ENCODE measurements at places on chromosomes 11 and 22.

GRCh38 chr11:74992852-74993251, 4.1 kb downstream of the NEU3 start:
- no peak for DNase-seq

DNA sequence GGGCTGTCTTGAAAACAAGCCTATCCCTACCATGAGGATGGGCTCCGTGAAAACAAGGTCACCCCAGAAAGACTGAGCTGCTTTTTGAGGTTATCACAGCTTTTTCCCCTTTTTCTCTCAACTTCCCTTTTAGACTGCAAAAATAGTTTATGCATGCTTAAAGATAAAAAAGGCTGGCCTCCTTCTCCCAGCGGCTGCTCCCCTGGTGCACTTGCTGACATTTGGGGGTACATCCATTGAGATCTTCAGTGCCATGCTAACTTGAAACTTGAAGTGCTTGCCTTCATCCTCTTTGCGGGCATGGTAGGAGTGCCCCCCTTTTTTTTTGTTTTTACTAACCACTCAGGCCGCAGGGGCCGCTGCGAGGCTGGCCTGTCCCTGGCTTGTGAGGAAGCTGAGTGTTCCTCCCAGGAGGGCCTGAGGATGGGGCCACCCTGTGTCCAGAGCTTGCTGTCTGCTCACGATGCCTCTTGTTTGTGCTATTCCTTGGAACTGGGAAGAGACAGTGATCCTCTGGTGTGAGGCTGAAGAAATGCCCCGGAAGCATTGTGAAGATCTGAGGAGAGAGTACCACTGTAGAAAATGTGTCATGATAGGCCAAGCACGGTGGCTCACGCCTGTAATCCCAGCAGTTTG, 2.2 kb downstream of the TANGO2 start:
- no peak for DNase-seq

DNA sequence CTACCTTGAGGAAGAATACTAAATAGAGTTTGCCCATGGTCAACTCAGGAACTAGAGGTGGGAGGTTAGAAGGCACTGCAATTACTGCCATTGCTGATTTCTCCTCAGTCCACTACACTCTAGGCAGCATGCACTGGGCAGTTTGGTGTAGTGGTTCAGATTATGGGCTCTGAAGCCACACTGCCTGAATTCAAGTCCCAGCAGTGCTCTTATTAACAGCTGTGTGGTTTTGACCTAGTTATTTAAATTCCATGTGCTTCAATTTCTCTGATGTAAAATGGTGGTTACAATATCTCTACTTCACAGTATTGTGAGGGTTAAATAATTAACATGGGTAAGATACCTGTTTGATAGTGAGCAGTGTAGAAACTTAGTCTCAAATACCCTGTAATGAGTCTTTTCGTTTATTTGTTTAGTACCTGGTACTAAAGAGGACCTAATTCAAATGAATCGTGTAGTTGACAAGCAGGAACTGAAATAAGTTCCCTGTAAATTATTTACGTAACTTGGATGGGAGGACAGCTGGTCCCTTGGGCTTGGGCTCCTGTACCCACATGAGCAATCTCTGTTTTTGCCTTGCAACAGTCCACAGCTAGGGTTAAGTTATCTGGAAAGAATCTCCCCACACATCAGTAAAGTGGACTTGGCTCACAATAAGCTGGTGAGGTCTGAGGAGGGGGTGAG, 17.8 kb downstream of the PRR5L start:
- DNase-seq, result no peak

GRCh38 chr11:27608951-27609350, 91.3 kb downstream of the BDNF start:
- no peak for DNase-seq

DNA sequence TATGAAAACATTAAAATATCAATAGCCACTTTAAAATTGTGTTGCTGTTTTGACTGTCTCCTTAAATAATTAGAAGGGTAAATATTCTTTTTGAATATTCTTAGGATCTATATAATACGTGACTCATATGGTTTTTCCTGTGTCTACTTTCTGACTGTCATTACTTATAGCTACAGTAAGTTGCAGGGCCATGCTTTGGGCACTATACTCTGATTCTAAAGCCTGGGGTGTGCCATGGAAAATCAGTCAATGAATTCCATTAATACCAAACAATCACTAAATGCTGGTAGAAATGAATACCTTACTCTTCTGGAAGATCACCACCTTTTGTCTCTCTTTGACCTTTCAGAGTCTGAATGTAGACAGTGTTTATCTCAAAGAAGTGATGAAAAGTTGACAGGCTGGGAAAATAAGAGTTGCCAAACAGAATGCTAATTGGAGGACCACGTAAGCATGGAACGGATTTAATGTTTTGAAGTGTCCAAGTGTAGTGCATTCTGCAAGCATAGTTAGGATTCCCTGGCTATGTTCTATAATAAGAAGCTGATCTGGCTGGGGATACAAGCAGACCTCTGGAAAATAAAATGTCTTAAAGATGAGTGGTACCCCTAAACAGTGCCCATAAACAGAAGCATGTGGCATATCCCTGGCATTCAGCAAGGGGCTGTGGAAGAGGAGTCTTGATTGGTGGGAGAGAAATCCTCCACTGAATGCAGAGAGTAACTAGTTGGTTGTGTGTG, 16.8 kb downstream of the LUZP2 start:
- DNase-seq, result no peak

- no peak for DNase-seq
These were observed 102.4 kb upstream of the SORL1-AS1 start for GRCh38 chr11:121555121-121555520.

- DNase-seq, result no peak
These were observed 34.7 kb downstream of the USP47 start for GRCh38 chr11:11876458-11876857.

GRCh38 chr11:86383041-86383955, 8.6 kb downstream of the CCDC81 start:
- DNase-seq, result no peak

DNA sequence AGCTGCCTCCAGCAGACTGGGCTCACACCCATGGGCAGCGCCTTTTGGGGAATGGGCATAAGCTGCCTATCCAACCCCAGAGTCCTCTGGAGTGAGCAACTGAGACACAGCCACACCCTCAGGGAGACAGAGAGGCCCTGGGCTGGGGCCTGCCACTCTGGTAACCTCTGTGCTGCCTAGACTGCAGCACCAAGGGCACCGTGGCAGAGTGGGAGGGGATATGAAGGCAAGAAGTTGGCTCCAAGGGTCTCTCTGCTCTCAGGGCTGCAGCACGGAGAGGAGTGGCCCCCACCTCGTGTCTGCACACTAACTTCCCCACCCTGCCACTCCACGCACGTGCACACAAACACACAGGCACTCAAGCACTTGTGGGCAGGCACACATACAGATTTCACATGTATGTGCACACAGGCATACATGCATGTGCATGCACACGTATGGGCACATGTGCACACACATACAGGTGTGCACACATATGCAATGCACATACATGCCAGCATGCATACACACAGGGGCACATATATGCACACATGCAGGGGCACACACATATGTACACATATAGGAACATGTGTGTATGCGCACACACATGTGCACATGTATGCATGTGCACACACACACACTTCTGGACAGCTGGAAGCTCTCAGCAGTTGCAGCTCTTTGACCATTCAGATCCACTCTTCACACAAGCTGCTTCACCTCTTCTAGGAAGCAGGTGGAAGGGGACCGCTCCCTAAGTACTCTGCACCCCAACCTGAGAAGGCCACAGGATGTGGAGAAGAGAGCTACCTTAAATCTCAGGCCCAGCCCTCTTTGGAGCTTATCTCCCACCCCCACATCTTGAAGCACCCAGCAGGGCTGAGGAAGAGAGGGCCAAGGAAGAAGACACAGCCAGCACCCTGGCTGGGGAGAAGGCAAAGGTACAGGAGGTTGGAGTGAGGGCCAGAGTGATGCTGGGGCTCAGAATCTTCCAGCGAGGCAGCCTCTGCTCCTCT, 4.3 kb downstream of the IGSF9B start:
- no peak for DNase-seq

GRCh38 chr11:57203359-57203758, 21.6 kb downstream of the LRRC55 start:
- no peak for DNase-seq

GRCh38 chr11:79081471-79082031, 359.3 kb downstream of the TENM4 start:
- no peak for DNase-seq

DNA sequence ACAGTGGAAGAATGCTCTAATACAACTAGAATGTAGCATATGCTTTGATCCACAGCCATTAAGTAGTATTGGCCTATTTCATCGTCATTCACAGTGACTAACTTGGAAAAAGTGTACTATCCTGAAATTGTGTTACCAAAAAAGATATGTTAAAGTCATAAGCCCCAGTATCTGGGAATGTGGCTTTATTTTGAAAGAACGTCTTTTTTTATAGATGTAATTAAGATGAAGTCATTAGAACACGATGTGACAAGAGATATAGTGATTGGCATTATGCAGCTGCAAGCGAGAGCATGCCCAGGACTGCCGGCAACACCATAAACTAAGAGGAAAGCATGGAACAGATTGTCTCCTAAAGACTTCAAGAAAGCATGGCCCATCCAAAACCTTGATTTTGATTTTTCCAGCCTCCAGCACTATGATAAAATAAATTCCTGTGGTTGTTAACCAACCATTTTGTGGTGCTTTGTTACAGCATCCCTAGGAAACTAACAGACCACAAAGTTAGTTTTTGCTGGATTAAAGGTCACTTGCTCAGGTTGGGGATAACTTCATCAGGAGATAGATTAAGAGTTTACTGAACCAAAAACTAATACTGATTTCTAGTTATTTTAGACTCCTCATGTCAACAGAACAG, 870.6 kb upstream of the LRRC4C start:
- no peak for DNase-seq

- DNase-seq, result no peak
These were observed 37.6 kb downstream of the GAB4 start for GRCh38 chr22:16970446-16970845.

DNA sequence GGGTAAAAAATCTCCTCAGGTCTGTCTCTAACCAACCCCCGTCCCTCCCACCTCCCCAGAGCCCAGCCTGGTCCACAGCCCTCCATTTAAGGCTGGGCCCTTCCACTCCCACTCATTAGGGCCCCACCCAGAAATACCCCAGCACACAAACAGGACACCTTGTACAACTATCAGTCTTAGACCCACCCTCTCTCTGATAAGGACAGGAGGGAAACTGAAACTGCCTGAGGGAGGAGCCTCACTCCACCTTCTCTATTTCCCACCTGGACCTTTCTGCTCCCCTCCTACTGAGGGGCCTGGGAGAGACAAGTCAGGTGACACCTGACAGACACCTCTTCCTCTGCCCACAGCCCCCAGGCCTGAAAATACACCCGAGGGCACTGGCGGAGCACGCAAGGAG, 90.2 kb downstream of the PLEKHA7 start:
- DNase-seq, result no peak

DNA sequence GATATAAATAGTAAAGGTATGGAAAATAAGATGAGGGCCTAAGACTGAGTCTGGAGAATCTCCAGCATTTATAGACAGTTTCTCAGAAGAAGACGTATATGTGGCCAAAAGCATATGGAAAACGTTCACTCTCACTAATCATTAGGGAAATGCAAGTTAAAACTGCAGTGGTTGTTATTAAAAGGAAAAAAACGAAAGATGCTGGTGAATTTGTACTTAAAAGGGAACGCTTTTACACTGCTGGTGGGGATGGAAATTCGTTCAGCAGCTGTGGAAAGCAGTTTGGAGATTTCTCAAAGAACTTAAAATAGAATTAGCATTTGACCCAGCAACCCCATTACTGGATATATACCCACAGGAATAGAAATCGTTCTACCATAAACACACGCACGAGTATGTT, 180.5 kb upstream of the CADM1 start:
- DNase-seq, result no peak

- DNase-seq, result no peak
These were observed 126.3 kb downstream of the C11orf91 start for GRCh38 chr11:33574331-33574730.

DNA sequence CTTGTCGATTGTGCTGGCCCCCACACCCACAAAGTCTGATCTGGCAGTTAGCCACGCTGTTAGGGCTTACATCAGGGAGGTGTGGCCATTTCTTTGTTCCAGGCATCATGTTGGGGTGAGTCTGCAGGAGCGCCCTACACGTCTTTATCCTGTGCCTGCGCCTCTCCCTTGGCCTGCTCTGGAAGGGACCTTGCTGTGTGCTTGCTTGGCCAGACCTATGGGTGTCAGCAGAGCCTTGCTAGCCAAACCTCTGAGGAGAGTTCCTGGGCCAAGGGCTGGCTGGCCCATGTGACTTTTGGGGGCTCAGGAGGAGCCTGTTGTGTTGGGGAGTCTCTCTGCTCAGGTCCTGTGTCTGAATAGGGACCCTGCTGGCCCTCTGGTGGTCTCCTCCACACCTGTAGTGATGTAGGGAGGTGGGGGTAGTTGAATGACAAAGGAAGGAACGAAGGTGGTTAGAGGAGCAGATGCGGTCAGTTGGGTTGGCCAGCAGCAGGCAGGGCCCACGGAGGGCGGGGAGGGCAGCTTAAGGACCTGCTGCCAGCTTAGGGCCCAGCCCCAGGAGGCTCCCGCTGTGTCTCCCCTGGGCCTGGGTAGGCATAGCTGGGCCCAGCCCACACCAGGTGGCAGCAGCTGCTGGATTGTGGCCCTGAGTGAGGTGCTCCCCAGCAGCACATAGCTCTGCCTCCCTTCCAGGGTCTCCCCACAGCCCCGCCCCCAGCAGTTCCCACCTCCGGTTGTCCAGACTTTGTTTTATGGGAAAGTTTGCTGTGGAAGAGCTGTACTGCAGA, 7.9 kb downstream of the PPIL2 start:
- DNase-seq, result no peak

DNA sequence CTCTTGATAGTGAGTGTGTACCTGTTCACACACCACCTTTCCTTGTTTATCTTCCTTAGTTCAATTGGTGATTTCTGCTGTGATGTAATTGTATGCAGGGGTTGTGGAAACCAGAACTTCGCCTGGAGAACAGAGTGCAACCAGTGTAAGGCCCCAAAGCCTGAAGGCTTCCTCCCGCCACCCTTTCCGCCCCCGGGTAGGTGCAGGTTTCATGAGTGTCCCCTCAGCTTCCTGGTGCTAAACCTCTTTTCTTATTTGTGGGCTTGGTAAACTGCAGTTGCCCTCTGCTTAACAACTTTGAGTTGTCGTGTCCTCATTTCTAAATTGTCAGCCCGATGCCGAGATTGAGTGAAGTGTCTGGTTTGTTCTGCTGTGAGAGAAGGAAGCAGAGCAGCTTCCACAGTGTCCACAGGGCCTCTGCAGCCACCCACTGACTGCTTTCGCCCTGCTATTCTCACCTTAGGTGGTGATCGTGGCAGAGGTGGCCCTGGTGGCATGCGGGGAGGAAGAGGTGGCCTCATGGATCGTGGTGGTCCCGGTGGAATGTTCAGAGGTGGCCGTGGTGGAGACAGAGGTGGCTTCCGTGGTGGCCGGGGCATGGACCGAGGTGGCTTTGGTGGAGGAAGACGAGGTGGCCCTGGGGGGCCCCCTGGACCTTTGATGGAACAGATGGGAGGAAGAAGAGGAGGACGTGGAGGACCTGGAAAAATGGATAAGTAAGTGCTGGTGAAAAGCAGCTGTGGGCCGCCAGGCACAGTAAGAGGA, 7.1 kb upstream of the GAS2L1 start:
- no peak for DNase-seq

GRCh38 chr22:21041937-21042336, 3.8 kb upstream of the LRRC74B start:
- no peak for DNase-seq

- DNase-seq, result no peak
These were observed 116.6 kb upstream of the OR4B1 start for GRCh38 chr11:48099916-48100446.
